ENCODE measurements at places on chromosomes 5 and 9. TPM values are rescaled to one million over a fixed set of nuclear protein-coding genes. Genes with fewer than 3 reads are reported as not detected.

DNA sequence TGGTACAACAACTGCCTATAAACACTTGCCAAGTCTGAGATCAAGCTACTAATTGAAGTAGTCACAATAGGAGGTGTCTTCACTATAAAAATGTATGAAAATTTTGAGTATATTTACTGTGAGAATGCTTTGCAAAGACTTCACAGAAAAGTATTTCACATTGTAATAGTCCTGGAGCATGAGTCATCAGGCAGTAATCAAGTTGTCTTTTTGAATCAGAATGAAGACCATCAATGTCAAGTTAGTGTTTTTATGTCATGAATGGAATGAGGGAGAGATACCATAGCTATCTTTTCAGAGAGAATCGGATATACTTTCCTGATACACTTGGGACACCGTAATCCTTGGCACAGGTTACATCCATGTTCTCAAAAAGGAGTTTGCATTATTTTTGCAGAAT, 466.9 kb upstream of the ARRDC3 start:
- DNase-seq, result no peak

ZNF879 gene
- polyA plus RNA-seq, result 3.4 TPM

- DNase-seq, result no peak
These were observed 7.8 kb downstream of the IGFBPL1 start for GRCh38 chr9:38416461-38416860.

GRCh38 chr9:124782661-124783574, 6.0 kb downstream of the OLFML2A start:
- no peak for DNase-seq

GLDC gene
- polyA plus RNA-seq, result 1.3 TPM

- DNase-seq, result no peak
These were observed 5.5 kb downstream of the IFNA8 start for GRCh38 chr9:21414220-21414940.

DNA sequence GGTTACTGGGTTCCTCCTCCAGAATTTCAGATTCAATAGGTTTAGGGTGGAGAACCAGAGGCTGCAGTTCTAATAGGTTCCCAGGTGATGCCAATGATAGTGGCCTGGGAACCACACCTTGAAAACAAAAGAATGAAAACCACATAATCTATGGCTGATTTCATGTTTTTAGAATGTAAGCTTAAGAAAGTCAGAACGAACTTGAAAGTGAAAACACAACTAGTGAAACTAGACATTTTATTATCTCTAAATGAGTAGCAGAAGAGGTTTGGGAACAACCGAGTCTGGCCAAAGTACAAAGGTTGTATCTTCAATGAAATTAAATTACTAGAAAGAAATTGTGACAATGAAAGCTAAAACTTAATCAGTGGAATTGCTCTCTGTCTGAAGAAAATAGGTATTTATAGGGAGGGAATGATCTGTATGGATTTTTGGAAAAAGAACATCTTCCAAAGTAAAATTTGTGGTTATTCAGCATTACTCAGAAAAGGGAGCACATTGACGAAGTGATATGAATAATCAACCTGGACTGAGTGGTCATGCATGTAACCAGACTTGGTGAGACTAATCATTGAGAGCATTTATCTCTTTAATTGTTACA, 24.9 kb upstream of the CEP120 start:
- DNase-seq, result no peak

DNA sequence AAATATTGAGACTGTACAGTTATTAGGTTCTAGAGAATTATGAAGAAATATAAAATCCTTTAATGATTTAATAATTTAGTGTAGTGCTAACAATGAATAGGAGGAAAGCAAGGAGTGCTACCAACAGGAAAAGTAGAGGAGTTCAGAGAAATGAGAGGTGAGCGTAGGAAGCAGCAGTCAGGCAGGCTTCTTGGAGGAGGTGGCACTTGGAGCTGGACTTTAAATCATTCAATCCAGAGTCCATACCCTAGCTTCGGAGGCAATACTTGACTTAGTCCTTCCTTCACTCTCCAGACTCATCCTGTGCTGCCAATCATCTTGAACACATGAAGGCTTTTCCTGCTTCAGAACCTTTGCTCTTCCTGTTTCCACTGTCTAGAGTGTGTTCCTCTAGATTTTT, 254.3 kb downstream of the GRIA1 start:
- no peak for DNase-seq

DNA sequence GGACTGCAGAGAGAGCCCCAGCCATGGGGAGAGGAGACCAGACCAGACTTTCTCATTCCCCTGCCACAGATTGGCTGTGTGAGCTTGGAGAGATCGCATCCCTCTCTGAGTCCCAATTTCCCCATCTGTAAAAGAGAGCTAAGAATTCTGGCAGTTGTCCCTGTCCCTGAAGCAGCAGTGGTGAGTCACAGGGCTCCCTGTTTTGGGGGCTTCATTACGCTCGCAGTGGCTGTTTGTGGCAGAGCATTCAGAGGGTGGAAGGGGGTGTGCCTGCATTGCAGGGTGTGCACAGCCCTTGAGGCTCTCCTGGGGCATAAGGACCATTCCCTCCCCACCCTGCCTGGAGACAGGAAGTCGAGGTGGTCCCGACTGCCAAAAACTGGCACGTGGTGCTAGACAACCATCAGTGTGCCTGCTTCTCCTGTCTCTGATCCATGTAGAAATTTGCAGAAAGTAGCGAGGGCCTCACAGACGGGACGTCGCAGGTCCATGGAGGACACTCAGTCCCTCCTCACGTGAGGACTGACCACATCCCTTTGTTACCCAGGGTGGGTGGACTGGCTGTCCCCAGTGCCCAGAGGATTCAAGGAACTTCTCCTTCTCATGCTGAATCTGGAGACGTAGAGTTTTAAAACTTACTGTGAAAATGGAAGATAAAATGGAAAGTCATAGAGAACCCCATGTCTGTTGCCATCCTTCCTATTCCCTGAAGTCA, 35.3 kb downstream of the HRH2 start:
- no peak for DNase-seq

C9orf153 gene
- polyA plus RNA-seq, result 0.22 TPM

RARS1 gene
- polyA plus RNA-seq, result 50.3 TPM

TNFSF15 gene
- polyA plus RNA-seq, result 0.30 TPM

CAAP1 gene
- 15.2 TPM for polyA plus RNA-seq

PCDHGA4 gene
- 1.6 TPM for polyA plus RNA-seq

DNA sequence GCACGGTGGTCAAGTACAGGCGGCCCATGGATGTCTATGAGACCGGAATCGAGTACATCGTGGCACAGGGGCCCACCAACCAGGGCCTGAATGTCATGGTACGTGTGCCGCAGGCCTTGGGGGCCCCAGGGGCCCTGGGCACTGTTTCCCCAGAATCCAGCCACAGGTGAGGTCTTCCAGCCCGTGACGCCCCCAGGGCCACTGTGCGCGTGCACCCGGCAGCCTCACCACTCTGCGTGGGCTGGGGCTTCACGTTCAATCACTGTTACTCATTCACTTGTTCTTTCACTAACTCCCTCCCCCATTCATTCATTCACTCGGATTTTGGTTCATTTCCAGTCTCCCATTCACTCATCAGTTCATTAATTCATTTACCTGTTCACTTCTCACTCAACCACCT, 12.6 kb downstream of the ADAMTSL2 start:
- no peak for DNase-seq

ODF2 gene
- 23.6 TPM for polyA plus RNA-seq

MRNIP gene
- polyA plus RNA-seq, result 15.4 TPM

DNA sequence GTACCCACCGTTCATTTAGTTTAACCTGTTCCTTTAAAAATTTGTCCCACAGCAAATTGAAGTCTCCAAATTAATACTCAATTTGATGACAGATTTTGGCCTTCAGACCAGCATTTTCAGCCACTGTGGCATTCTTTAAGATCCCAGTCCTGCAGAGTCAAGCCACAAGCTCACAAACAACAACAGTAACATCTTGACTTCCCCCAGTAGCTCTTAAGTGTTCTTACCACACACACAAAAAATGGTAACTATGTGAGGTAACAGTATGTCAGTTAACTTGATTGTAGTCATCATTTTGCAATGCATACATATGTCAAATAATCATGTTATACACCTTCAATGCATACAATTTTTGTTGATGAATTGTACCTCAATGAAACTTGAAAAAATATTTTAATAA, 247.9 kb downstream of the LURAP1L start:
- DNase-seq, result no peak

DNA sequence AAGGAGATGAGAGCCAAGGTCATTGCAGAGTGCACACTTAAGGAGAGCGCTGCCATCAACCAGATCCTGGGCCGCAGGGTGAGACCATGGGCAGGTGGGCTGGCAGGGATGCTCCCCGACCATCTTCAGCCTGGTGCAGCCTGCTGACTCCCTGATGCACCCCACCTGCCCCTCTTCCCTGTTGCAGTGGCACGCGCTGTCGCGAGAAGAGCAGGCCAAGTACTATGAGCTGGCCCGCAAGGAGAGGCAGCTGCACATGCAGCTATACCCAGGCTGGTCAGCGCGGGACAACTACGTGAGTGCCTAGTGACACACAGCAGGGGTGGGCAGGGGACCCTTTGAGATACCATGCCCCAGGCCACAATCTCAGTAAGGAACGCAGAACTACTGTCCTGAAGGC, 28.3 kb downstream of the TCF7 start:
- DNase-seq, result no peak

GMCL2 gene
- not detected for polyA plus RNA-seq

GRIA1 gene
- 0.28 TPM for polyA plus RNA-seq

ZSWIM6 gene
- polyA plus RNA-seq, result 8.8 TPM

FASTKD3 gene
- polyA plus RNA-seq, result 8.6 TPM

ASB6 gene
- polyA plus RNA-seq, result 15.2 TPM

GRCh38 chr5:153879596-153879995, 159.1 kb downstream of the FAM114A2 start:
- DNase-seq, result no peak

- no peak for DNase-seq
These were observed 27.9 kb upstream of the GLDC start for GRCh38 chr9:6673326-6674025.

DNA sequence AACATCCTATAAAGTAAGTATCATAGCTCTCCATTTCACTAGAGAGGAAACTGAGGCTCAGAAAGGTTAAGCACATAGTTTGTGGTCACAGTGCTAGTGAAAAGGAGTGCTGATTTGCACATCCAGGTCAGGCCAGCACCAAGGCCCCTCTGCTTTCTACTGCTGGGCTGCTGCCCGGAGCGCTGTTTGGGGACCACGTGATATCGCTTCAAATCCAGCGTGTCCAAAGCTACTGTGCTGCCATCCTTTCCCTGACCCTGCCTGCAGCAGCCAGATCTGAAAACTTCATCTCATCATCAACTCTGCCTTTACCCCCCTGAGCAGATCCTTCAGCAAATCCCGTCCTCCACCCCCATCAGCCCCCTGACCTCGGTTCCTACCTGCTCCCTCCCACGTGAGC, 40.7 kb upstream of the AKNA start:
- DNase-seq, result no peak

SLC35D2 gene
- polyA plus RNA-seq, result 23.3 TPM

DNA sequence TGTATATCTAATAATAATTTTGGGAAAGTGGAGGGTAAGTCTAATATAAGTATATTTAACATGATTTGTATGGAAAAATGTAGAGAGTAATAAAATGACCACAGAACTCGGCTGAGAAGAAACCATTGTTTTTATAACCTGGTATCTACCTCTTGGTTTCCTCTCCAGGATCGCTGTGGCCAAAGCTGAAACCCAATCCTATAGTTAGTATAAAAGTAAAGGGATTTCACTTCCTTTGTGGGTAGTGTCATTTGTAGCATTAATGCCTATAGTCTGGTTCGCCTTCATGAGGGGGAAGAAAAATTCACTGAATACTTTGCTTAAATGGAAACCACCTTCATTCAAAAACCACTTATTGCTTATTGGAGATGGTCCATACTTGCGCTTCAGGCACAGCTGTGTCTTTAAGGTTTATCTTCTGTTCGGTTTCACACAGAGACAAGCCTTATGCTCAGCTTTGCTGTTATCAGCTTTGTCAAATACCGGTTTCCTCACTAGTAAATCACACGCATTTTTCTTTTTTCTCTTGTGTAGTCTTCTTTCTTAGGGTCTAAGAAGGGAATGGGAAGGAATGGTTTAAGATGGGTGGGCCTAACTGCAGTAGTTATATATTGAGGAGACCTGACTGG, 12.1 kb downstream of the PIK3R1 start:
- no peak for DNase-seq

- no peak for DNase-seq
These were observed 19.0 kb downstream of the HNRNPK start for GRCh38 chr9:83960991-83961390.

- DNase-seq, result peak; percentile 37
These were observed 262.0 kb downstream of the SAXO1 start for GRCh38 chr9:18771011-18771410.

- no peak for DNase-seq
These were observed 457.9 kb upstream of the PTGER4 start for GRCh38 chr5:40221796-40222195.

SMIM33 gene
- not detected for polyA plus RNA-seq

- peak; percentile 38 for DNase-seq
These were observed 221.2 kb downstream of the TMEM167A start for GRCh38 chr5:82855893-82856550.

GRCh38 chr9:108517651-108518365, 338.0 kb downstream of the ACTL7B start:
- DNase-seq, result peak; percentile 31

GRCh38 chr9:1879501-1879900, 135.6 kb upstream of the SMARCA2 start:
- no peak for DNase-seq

PPP3R2 gene
- not detected for polyA plus RNA-seq

DNA sequence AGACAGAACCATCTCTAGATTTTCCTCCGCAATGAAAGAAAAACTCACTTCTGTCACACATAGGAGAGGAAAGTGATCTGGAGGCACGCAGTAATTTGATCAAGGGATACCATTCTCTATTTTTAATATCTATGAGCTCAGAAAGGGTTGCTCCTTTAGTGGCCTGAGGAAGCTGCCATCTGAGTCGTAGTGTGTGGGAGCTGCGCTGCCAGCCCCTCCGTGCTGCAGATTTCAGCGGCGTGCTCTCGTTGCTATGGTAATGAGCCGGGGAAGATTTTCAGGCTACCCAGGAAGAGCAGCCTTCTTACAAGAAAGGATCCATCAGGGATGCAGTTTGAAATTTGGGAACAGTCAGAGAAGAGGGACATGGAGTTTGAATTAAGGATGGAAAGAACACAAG, 17.1 kb upstream of the GOLM1 start:
- no peak for DNase-seq

GRCh38 chr9:19104515-19105282, 2.0 kb upstream of the HAUS6 start:
- DNase-seq, result no peak
